ENCODE measurements at places on chromosomes 16 and 17.

GRCh38 chr16:12898551-12898950 is 2.8 kb upstream of the SHISA9 start:
- peak; percentile 38 for DNase-seq

GRCh38 chr17:30395398-30396022 is 16.8 kb downstream of the CPD start:
- no peak for DNase-seq

DNA sequence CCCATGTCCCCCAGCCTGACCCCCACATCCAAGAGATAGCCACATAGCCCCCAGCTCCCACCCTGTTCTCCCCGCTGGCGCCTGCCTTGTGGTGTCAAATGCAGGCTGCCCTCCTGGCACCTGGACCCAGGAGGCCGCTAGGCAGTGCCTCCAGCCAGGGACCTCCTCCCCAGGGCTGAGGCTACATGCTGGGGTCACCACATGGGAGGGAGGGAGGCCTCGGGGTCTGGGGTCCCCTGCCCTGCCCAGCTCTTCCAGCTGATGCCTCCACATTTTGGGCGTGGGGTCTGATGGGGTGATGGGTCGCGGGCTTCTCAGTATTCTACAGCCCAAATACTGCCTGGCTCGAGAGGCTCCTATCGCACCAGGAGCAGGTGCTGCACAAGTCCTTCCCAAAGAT is 9.5 kb downstream of the TBC1D26 start:
- no peak for DNase-seq

- DNase-seq: no peak
Measured at GRCh38 chr17:17364338-17364667, 61.1 kb downstream of the NT5M start.

- peak; percentile 44 for DNase-seq
Measured at GRCh38 chr17:37488009-37488604, 1.6 kb upstream of the DUSP14 start.
